ENCODE measurements at places on chromosomes 5 and 9.
A peak's percentile ranks its signal among the peaks of the same experiment; 100 is the strongest.

DNA sequence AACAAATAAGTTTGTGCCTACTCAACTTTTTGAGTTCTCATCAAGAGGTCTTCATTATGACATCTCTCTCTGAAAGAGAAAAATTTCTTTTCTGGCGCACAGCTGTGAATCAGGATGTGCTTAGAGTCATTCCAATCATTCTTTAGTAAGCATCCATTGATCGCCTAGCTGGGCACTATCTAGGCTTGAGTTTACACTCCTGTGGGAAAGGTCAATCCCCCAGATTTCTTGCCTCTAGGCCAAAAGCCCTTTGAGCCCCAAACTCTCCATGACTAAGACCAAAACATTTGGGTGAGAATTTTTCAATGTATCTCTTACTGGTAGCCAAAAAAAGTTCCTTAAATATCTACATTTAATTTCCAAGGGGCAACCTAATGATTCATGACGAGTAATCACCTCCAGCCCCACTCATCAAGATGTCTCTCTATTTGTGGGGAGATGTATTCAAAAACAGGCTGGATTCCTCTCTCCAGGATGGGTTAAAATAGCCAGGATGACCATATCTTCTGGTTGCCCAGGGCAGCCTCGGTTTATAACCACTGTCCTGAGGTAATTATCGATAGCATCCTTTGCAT, 101.7 kb downstream of the GNA14 start:
- DNase-seq = no peak

DNA sequence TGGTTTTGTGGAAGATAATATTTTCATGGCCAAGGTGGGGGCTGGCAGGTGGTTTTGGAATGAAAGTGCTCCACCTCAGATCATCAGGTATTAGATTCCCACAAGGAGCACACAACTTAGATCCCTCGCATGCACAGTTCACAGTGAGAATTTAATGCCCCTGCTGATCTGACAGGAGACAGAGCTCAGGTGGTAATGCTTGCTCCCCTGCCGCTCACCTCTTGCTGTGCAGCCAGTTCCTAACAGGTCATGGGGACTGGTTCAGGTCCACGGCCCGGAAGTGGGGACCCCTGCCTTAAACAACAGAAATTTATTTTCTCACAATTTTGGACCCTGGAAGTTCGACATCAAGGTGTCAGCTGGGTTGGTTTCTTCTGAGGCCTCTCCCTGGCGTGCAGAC, 668.7 kb upstream of the ZNF608 start:
- no peak for DNase-seq

GRCh38 chr9:130189840-130190239, 17.6 kb downstream of the NCS1 start:
- DNase-seq = peak; percentile 65

GRCh38 chr9:84850830-84851392, 181.4 kb downstream of the NTRK2 start:
- no peak for DNase-seq

DNA sequence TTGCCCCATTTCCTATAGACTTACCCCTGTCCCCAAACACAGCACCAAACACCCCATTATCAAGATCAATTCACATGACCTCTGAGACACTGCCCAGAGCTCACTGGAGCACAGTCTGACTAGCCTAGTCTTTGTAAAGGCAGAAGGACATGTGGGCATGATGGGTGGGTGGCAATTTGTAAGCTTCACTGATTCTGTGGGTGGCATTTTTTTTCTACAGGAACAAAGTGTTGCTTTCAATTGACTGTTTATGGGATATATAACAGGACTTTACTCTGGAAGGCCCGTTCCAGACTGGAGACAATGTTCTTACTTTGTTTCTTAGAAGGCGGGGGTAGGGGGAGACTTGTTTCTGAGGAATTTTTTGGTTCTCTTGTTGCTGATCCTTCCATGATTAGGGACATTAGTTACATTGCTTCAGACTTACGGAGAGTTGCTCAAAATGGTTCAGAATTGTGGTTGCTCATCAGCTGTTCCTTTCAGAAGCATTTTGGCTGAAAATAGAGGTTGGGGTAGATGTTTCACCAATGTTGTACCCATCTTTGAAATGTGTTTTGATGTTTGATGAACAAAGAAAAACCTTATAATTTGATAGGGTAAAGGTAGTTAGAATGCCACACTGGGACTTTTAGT, 20.2 kb downstream of the NNT start:
- no peak for DNase-seq

- peak; percentile 9 for DNase-seq
Observed at GRCh38 chr5:63262185-63262981, 683.8 kb downstream of the LRRC70 start.

- peak; percentile 52 for DNase-seq
Observed at GRCh38 chr5:36202521-36202961, 39.2 kb downstream of the NADK2 start.
